ENCODE measurements at places on chromosomes 6 and 20.

- no peak for DNase-seq
These were observed 49.8 kb downstream of the GRIK2 start for GRCh38 chr6:101443315-101443714.

GRCh38 chr6:622462-622861 lies 34.4 kb downstream of the HUS1B start:
- no peak for DNase-seq

GRCh38 chr6:20891161-20891560 lies 356.9 kb downstream of the CDKAL1 start:
- no peak for DNase-seq

GRCh38 chr6:142296975-142297604 lies 4.7 kb upstream of the ADGRG6 start:
- no peak for DNase-seq
